Body of pancreas (tissue), 4 donors: ENCODE measurements at places on chromosomes 7 and 10. TPM values are rescaled to one million over a fixed set of nuclear protein-coding genes. Genes with fewer than 3 reads are reported as not detected.

Gene CPA2
- 4,161 TPM for total RNA-seq

Gene RPEL1
- total RNA-seq = not detected

Gene TRA2A
- 26.2 TPM for total RNA-seq

Gene MSMB
- not detected for total RNA-seq

Gene SMO
- total RNA-seq = 6.5 TPM

Gene PNLIPRP1
- total RNA-seq = 3,318 TPM

Gene C10orf62
- total RNA-seq = 1.3 TPM

Gene MOGAT3
- not detected for total RNA-seq

Gene UTF1
- not detected for total RNA-seq
